Gastrocnemius medialis (tissue), 4 donors: ENCODE measurements at places on chromosomes 13 and 19.

DNA sequence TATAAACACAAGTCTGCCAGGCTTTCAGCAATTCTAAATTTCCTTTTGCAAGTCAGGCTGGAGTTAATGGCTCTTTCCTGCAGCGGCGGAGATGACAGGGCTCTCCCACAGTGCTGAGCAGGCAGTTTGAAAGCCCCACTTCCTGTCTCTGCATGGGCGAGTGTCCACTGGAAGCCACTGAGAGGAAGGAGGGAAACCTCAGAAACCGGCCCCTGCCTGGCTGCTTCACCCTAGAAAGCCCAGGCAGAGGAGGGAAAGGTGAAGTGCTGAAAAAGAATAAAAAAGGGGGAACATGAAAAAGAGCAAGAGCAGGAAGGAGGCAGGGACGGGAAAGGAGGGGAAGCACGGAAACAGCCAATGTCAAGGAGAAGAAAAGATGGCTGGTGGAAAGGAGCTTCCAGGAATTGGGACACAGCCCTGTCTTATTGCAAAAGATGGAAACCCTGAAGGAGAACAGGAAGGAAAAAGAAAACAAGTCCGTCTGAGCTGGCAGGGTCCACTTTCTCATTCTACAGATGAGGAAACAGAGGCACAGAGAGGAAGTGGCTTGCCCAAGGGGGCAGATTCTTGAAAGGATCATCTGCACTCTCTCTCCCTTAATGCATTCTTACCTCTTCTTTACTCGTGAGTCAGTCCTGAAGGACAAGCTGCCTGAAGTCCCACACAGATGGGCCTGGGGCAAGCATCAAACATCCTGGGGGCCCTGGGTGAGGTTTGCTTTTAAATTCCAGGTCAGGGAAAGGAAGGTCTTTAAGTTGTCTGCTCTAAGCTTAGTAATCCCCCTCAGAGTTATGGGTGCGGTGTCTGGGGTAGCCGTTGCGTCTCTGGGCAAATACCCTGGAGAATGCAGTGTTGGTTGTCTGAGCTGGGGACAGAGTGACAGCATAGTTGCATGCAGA, 38.8 kb upstream of the ALOX5AP start:
- no peak for DNase-seq

DNA sequence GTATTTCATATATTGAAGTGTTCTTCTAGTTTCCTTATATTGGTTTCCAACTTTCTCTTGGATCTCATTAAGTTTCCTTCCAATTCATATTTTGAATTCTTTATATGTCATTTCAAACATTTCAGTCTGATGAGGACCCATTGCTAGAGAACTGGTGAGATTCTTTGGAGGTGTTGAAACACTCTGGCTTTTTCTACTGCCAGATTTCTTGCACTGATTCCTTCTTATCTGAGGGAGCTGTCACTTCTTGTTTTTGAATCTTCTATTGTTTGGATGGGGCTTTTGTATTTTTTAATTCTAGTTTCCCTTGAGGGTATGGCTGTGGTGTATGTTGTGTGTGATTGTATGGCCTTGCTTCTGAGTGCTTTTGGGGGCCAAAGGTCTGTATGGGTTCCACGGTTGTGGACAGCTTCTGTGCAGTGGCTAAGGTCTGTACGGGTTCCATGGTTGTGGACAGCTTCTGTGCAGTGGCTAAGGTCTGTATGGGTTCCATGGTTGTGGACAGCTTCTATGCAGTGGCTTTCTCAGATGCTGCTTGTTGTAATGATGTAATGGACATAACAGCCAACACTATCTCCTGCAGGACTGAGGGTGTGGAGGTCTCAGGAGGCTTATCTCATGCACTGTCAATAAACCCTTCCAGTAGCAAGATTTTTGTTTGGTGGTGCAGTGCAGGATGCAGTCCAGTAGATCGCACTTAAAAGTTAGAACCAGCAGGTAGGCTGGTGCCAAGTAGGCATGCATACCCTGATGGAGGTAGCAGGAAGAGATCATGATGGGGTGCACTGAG, 36.8 kb downstream of the ACSBG2 start:
- no peak for DNase-seq

DNA sequence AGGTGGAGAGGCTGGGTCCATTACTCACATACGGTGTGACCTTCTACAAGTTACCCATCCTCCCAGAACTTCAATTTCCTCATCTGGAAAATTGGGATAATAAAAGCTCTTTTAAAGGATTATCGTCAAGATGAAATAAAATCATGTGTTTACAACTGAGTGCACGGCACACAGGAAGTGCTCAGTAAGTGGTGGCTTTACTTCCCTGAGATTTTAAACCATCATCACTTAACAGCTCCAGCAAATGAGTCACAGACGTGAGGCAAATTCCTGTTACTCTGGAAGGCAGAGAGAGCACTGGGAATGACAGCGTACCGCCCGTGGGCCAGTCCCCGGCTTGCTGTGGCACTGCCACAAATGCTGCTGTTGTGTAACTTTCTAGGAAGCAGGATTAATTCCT, 64.1 kb downstream of the MRPL57 start:
- DNase-seq = no peak

DNA sequence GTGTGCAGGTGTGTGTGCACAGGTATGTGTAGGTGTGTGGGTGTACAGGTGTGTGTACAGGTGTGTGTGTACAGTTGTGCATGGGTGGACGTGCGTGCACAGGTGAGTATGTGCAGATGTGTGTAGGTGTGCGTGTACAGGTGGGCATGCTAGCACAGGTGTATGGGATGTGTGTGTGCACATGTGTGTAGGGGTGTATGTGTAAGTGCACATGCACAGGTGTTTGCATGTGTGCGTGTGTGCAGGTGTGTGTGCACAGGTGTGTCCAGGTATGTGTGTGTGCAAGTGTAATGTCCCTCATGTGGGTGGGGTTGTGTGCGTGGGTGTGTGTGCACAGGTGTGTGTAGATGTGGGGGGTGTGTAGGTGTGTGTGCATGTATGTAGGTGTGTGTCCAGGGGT, 27.5 kb upstream of the TFDP1 start:
- DNase-seq = no peak

DNA sequence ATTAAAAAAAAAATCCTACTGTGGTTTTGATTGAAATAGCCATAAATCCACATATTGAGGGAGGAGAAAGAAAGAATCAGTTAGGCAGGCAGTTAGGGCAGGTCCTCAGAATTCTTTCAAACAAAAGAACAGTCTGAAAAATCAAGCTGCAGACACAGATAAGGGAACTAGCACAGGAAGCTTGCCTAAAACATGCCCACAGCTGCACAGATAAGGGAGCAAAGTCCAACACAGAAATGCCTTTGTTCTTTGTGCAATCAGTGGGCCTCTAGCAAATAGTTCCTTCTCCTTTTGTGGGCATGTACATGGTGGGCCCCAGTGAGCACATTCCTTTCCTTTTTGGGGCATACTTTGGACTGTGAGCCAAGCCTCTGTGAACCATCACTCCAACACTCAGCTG, 42.7 kb downstream of the UTP14C start:
- DNase-seq = no peak

GRCh38 chr13:95115525-95115924, 185.7 kb downstream of the ABCC4 start:
- no peak for DNase-seq

- no peak for DNase-seq
Measured at GRCh38 chr19:54266133-54266532, 9.1 kb upstream of the LILRB5 start.

GRCh38 chr13:107217251-107217650, 649.3 kb upstream of the ARGLU1 start:
- DNase-seq = no peak

- DNase-seq = peak; percentile 69
Measured at GRCh38 chr19:49473868-49474541, at the start of gene FLT3LG. Gene FLT3LG, plus strand, starts transcription at chr19:49474215. Its CDS starts 425 bp downstream, at chr19:49474640.

GRCh38 chr13:111076155-111077013, 38.7 kb upstream of the ARHGEF7 start:
- no peak for DNase-seq

- peak; percentile 64 for DNase-seq
Measured at GRCh38 chr13:30802953-30803478, 67.7 kb downstream of the ALOX5AP start.

DNA sequence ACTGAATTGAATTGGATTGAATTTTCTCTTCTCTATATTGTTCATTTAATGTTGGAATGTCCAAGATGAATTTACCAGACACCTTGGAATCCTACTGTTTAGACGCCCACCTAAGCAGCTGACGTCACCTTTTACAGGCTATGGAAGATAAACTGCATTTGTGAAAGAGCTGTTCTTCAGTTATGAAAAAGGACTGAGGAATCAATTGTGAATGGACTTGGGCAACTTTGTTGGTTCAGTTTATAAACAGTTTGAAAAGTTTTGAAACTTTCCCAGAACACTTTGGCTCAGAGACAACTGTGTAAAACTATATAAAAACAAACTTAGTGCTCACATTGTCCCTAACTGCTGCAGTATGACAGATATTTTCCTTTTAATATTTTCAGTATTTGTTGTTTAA, 590.8 kb upstream of the SPRY2 start:
- no peak for DNase-seq

GRCh38 chr19:38551450-38551813, 66.3 kb downstream of the MAP4K1 start:
- DNase-seq = no peak

DNA sequence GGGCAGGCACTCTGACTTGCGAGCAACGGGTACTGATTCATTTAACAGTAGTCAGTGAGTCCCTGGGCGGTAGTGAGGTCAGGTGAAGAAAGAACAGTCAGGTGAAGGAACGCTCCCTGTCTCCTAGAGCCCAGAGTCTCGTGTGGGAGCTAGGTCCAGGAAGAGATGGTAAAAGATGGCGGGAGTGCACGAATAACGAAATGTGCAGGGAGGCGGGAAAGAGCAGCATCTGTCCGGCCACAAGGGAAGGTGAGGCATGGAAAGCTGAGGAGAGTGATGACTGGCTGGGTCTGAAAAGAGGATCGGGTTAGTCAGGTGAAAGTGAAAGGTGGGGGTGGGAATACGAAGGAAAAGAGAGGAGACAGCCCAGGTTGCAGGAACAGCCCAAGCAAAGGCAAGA, 63.9 kb upstream of the SLC15A1 start:
- no peak for DNase-seq

GRCh38 chr19:12766051-12766521, 9.3 kb downstream of the HOOK2 start:
- DNase-seq = peak; percentile 50

- no peak for DNase-seq
Measured at GRCh38 chr13:33543631-33544265, 258.2 kb upstream of the STARD13 start.

- DNase-seq = peak; percentile 59
Measured at GRCh38 chr13:74187564-74187963, 53.4 kb upstream of the KLF12 start.

DNA sequence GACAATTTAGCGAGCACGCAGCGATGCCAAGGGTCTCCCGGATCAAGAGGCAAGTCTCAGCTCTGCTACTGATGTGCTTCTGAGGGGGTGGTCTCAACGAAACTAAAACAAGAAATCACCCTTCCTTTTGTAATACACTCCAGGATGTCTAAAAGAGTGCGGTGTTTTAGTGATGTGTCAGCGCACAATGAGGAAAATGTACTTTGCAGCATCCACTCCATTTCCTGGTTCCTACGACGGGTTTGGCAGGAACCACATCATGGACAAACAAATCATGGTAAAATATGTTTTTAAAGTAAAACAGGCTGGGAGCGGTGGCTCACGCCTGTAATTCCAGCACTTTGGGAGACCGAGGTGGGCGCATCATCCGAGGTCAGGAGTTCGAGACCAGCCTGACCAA, 154.0 kb upstream of the TSC22D1 start:
- DNase-seq = no peak

DNA sequence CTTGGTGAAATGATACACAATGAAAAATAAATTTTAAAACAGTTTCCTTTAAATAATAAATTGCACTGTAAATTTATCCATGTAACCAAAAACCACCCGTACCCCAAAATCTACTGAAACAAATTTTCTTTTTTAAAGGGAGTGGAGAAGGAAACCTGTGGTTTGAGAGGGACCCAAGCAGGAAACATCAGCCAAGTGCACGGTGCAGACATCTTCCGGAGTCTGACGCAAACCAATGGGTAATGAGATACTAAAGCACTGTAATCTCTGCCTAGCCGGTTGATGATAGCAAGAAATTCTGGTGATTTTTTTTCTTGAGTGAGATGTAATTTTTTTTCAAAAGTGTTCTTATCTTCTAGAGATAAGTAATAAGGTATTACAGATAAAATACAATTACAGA, 115.4 kb downstream of the ABCC4 start:
- no peak for DNase-seq

DNA sequence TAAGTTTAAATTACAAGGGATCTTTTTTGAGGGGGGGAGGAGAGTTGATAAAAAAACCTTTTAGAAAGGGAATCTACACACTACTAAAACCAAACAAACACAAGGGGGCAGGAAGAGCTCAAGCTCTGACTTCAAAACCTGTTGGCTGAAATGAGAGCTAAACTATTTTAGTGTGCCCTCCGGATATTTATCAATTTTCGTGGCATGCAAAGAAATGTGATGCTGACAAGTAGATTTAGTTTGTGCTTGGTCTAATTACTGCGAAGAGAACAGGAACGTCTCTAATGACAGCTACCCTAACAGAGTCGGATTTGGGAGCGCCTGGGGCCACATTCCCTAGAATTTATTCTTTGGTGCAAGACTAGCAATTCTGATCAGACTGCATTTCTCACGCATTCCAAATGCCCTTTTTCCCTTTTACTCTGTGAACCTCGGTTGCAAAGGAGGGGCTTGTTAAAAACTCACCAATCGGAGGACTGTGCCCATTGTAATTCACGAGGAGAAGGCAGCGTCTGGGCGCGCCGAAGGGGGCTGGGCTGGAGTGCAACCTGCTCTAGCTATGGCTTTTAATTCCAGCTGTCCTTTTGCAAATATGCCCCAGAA, 802 bp upstream of the FREM2 start:
- DNase-seq = no peak

DNA sequence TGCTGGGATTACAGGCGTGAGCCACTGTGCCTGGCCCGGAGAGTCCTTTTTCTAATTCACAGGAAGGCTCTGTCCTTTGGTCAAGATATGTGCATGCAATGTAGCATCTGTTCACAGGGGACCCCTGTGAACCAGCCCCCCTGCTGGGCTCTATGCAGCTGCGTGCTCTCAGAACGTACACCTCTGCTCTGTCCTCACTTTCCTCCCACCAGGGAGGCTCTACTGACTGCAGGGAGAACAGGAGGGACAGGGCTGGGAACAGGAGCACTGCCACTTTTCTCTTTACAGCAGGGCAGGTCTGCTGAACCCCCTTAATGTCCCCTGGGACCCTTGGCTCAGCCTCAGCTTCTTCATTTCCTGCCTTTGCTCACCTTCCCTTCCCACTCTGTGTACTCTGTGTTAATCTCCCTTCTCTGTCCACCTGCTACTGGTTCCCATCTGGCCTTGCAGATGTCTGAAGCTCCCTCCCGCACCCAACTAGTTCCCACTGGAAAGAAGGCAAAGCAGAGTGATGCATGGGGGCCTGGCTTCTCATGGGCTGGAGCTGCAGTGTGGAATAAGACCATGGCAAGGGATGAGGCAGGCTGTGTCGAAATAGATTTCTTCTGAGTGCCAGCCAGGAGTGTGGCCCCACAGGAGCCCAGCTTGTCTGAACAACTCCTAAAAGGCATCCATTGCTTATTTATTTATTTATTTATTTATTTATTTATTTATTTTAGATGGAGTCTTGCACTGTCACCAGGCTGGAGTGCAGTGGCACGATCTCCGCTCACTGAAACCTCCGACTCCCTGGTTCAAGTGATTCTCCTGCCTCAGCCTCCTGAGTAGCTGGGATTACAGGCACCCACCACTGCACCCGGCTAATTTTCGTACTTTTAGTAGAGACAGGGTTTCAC, 7.2 kb downstream of the ADGRE2 start:
- DNase-seq = no peak

GRCh38 chr13:45700971-45701900, 884 bp upstream of the CBY2 start:
- DNase-seq = no peak
